ENCODE measurements at places on chromosomes 1 and 21.

DNA sequence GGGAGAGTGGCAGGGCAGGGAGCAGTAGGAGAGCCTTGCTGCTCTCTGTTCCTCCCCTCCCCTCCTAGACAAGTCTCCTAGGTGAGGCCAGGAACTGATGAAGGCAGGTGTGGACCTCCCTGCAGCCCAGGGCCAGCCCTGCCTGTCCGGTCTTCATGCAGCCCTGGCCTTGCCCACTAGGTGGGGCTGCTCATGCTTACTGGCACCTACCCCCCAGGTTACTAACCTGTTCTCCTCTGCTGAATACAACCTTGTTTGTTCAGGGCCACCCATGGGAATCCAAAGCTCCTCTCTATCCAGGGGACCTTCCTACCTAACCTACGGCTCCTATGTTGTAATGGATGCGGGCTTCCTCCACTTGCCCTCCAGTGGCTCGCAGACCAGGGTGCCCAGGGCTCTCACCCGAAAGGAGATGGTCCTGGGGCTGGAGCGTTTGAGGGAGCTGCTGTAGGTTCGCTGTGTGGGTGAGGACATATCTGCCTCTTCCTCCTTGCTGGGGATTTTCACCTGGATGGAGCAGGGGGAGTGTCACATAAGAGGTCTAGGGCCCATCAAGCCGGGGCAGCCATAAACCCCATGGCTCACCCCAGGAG is 7.9 kb upstream of the TNNT2 start:
- DNase-seq = peak; percentile 45

DNA sequence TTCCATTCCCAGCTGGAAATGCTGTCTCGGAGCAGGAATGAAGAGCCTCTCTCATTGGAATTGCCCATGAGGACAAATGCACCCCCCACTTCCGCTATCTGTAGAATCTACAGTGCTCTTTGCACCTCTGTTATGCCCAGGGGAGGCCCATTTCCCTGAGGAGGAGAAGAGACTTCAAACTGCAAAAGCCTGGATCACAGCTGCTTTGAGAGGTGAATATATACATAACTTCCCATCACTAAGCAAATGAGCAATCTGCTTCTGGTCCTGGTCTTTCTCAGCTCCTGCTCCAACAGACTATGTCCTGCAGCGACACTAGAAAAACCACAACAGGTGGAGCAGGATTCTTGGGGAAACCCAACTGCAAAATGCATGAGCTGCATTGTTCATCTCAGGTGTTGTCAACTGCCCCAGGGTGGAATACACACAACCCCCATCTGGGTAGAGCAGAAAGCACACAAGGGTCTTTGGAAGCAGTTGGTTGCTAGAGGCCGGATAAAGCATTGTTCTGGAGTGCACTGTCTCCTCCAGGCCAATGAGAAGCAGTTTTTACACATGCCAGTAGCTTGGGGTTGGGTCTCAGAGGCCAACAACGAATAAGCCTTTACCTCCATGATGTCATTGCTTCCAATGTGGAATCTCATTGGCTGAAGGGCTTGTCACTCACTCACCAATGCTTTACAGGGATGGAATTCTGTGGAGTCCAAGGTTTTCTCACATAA is 67.7 kb upstream of the RAB4A start:
- no peak for DNase-seq

- DNase-seq = no peak
Observed at GRCh38 chr1:58857680-58858673, 74.1 kb upstream of the JUN start.

DNA sequence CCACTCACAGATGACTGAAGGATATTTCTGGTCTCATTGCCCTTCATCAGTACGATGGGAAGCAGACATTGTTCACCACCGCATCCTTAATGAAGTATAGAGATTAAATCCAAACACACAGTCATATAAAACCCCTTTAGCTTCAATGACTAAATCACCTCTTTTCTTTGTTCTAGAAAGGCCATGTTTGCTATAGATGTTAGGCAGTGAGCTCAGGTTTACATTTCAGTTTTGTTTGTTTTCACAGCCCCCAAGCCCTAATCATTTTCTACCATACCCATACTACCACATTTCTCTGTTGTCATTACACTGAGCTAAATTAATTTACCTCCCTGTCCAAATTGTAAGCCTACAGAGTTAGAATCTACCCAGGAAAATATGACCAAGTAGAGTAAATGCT is 385.1 kb downstream of the NTNG1 start:
- no peak for DNase-seq

- DNase-seq = no peak
Observed at GRCh38 chr21:45768011-45768739, 124.7 kb downstream of the PCBP3 start.

GRCh38 chr1:225849925-225850324 is 32.3 kb downstream of the TMEM63A start:
- peak; percentile 57 for DNase-seq

GRCh38 chr21:27741736-27742135 is 774.8 kb upstream of the ADAMTS5 start:
- DNase-seq = no peak

GRCh38 chr1:92485381-92486250 is 1.1 kb downstream of the GFI1 start:
- peak; percentile 39 for DNase-seq

- no peak for DNase-seq
Observed at GRCh38 chr1:11311816-11312755, 39.1 kb downstream of the UBIAD1 start.

DNA sequence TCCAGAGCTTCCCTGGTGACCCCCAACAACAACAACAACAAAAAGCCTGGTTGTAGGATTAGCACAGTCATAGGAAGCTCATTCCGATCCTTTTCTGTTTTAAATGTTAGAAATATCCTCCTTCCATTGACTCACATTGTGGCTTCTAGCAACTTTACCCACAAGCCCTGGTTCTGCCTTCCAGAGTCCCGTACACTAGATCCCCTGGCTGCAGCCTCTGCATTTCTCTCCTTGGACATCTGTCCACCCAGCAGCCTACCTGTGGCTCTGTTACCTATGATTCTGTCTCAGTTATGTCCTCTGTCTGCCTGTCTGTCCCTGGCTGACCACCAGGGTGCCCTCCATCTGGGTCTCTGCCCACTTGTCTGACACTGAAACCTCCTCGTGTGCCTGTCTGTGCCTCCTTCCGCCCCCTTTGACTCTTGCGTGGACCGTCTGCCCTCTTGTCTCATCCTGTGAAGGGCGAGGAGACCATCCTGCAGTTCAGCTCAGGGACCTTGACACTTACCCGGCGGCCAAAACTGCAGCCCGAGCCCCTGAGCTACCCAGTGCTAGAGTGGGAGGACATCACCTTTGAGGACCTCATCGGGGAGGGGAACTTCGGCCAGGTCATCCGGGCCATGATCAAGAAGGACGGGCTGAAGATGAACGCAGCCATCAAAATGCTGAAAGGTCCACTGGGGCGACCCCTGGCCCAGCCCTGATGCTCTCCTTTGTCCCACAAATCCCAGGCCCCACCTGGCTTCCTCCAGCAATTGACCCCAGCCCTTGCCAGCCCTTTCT is 16.1 kb downstream of the TIE1 start:
- no peak for DNase-seq

DNA sequence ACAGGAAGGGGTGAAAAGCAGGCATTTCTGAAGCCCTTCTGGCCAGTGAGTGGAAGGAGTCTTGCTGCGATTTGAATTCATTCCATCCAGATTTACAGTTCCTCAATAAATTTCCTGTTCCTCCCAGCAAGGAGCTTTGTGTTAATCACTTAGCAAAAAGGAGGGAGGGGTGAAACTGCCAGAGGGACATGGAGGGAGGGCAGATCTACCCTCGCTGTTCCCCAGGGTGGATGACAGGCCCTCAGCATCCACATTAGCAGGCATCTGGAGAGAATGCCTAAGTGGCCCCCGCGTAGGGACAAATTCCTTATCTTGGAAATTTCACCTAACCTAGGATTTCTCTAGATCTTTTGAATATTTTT is 1.2 kb downstream of the ETV3 start:
- DNase-seq = peak; percentile 49

GRCh38 chr1:40432644-40433390 is 17.5 kb upstream of the ZFP69B start:
- DNase-seq = no peak

DNA sequence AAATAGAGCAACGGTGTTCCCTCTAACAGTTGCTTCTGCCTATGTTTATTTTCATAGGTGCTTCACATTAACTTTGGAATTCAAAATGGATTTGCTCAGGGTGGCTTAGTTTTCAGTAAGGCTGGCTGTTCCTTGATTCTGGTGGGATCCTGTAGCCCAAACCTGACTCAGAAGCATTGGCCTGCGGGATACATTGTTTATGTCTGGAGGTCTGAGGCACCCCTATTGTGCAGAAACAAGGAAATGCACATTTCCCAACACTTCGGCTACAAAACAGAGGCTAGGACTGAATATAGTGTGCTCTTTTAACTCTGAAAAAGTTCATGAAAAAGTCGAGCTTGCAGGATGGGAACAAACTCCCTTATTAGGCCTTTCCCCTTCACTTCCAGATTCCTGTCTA is 133.8 kb upstream of the F3 start:
- DNase-seq = no peak

- no peak for DNase-seq
Observed at GRCh38 chr21:30240661-30241060, 24.8 kb upstream of the CLDN8 start.

DNA sequence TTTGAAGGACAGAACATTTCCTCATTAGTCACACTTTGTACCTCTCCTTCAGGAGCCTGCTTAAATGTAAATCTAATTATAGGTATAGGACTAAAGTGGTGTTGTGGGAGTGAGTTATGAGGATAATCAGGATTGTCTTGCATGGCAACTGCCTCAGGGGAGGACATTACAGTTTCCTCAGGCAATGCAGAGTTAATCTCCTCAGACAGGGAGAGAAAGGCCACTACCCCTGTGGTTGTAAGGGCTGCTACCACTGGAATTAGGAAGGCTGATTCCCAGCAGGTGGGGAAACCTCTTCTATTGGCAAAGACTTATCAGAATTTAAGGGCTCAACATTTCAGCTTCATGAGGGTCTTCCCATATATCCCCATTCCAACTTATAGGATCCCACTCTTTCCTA is 286.8 kb upstream of the PBX1 start:
- DNase-seq = no peak

- no peak for DNase-seq
Observed at GRCh38 chr1:1352786-1353388, 3.7 kb upstream of the DVL1 start.

DNA sequence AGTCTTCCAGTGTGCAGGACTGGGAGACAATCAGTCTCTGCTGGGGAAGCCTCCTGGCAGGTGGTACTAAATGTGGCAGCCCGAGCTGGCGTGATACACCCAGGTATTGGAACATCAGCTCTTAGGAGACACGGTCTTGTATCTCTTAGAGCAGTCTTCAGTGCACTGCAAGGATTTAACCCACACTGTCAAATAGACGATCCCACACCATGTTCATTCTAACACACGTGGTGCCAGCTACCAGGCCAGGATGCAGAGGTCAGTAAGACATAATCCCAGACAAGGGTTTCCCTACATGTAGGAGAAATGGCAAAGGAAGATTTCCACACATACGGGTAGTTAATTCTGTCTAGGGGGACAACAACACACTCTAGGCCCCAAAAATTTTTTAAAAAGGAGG is 8.7 kb downstream of the TRIM11 start:
- no peak for DNase-seq

GRCh38 chr1:1336446-1336845 is 5.4 kb downstream of the TAS1R3 start:
- no peak for DNase-seq

- no peak for DNase-seq
Observed at GRCh38 chr1:29939079-29939478, 702.8 kb downstream of the PTPRU start.

DNA sequence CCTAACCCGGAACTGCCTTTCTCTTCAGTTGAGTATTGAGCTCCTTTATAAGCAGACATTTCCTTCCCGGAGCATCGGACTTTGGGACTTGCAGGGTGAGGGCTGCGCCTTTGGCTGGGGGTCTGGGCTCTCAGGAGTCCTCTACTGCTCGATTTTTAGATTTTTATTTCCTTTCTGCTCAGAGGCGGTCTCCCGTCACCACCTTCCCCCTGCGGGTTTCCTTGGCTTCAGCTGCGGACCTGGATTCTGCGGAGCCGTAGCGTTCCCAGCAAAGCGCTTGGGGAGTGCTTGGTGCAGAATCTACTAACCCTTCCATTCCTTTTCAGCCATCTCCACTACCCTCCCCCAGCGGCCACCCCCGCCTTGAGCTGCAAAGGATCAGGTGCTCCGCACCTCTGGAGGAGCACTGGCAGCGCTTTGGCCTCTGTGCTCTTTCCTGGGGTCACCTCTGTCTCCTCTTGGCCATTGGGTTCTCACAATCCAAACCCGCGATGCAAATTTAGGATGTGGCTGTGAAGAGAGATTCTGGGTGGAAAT is 3.7 kb downstream of the OLIG2 start:
- no peak for DNase-seq

GRCh38 chr21:44517175-44517899 is 22.7 kb downstream of the KRTAP10-1 start:
- DNase-seq = peak; percentile 64

- DNase-seq = no peak
Observed at GRCh38 chr1:32138965-32139364, 31.1 kb downstream of the KPNA6 start.

GRCh38 chr1:37764888-37765441 is at the start of gene EPHA10:
Gene EPHA10, minus strand, starts transcription at chr1:37765120. Its CDS starts 54 bp downstream, at chr1:37765066.
- DNase-seq = no peak

- DNase-seq = no peak
Observed at GRCh38 chr1:24875257-24875656, 54.8 kb downstream of the RUNX3 start.

GRCh38 chr1:62269851-62270495 is 49.3 kb downstream of the KANK4 start:
- DNase-seq = no peak

- no peak for DNase-seq
Observed at GRCh38 chr1:204477036-204477740, 17.4 kb downstream of the PIK3C2B start.

DNA sequence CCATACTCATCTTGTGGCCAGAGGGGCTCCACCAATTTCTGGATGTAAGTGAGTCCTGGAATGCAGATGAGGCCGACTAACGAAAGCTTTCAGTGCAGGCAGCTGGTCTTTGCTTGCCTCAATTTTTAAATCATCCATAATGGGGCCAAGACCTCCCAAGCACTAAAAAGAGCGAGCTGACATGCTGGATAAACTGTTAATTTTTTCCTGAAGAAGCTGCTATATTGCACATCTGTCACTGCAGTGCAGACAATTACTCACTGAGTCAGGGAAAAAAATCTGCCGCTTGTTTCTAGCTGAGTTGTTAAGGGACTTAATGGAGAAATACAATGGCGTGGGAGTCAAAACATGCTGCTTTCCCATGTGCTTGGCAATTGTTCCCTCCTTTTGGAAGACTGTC is 205.5 kb downstream of the GPATCH2 start:
- DNase-seq = no peak
